ENCODE measurements at places on chromosomes 1 and 21. TPM values are rescaled to one million over a fixed set of nuclear protein-coding genes. Genes with fewer than 3 reads are reported as not detected.

DSCAM gene
- total RNA-seq: under 0.01 TPM

OR6K3 gene
- not detected for total RNA-seq

CR1 gene
- total RNA-seq: not detected

SERTAD4 gene
- total RNA-seq: 1.3 TPM

KCNE1 gene
- total RNA-seq: not detected

PLA2G2D gene
- not detected for total RNA-seq

RHCE gene
- total RNA-seq: 1.3 TPM

Measured in epithelial cell of alveolus of lung (primary cell).